NCI-H2029 treated with DMSO at 0.1 percent for 48 hours (cell line): ENCODE measurements at places on chromosomes 6 and 20.

GRCh38 chr20:41316051-41316450 lies 1.5 kb downstream of the ZHX3 start:
- DNase-seq, result no peak

- no peak for DNase-seq
Observed at GRCh38 chr20:46341074-46342009, 33.0 kb upstream of the CDH22 start.

DNA sequence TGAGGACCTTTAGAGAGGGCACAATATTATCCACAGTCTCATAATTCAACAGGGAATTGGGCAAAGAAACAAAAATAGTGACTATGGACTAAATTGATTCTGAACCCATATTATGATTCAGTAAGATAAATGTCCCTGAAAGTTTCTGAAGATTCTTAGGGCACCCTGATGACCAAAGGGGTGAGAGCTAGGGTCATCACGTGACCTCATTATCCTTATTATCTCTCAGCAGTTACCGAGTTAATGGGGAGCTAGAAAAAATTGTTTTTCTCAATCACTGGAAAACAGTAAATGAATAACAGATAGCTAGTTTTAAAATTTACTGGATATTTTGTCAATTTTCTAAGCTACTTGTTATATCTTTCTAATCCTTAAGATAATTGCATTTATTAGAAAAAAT lies 639.5 kb downstream of the PRKN start:
- no peak for DNase-seq

- no peak for DNase-seq
Observed at GRCh38 chr20:48025661-48026060, 240.4 kb upstream of the SULF2 start.

GRCh38 chr6:106085692-106085983 lies 498 bp upstream of the PRDM1 start:
- DNase-seq, result no peak
